ENCODE measurements at places on chromosomes 7 and 10. TPM values are rescaled to one million over a fixed set of nuclear protein-coding genes. Genes with fewer than 3 reads are reported as not detected.
A peak's percentile ranks its signal among the peaks of the same experiment; 100 is the strongest.

The C7orf33 gene
- not detected for total RNA-seq

The PDE6C gene
- not detected for total RNA-seq

The GOT1 gene
- 38.3 TPM for total RNA-seq

The PAOX gene
- 4.0 TPM for total RNA-seq

The ETV1 gene
- 11.9 TPM for total RNA-seq

The CYP2C19 gene
- total RNA-seq: not detected

The CYP26C1 gene
- total RNA-seq: not detected

- no peak for DNase-seq
Observed at GRCh38 chr10:61905837-61906561, 4.5 kb downstream of the ARID5B start.

DNA sequence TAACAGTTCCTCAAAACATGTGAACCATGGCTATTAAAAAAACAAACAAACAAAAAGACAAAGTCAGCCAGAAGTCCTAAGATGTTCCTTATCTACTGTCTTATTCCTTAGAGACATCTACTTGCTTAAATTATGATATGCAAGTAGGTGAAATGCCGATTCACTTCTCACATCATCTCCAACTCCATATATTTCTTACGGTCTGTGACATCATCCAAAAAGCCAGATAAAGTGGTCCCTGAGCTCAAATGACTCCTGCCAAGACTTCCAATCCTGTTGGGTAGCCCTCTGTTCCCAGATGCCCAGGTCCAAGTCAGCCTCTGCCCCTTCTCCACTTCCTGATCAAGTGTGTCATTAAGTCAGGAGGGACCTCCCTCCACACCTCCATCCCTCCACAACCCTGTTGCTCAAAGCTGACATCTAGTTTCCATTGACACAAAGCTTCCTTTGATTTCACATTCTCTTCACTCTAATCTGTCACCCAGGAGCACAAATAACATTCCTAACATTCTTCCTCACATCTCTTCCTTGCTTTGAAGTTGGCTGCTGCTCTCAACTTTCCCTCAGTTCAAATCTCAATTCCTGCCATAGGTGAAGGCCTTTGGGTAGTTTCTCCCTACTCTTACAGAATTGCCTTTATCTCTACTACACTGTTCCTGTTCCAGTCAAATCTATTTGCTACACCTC lies 56.1 kb upstream of the PDLIM1 start:
- DNase-seq: peak; percentile 76

DNA sequence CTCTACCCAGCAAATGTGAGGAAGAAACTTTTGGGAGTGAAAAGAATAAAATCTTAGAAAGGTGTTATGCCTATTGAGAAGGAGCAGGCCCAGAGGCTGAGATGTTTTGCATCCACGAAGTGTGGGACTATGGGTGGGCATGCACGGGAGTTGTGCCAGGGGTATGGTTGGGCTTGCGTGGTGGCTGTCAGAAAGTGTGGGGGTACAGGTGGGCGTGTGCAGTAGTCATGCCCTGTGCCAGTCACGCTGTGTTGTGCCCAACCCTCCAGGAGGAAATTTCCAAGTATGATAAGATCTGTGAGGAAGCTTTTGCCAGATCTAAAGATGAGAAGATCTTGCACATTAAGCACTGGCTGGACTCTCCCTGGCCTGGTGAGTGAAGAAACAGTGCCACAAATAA lies 52.9 kb upstream of the ZMIZ2 start:
- DNase-seq: no peak

DNA sequence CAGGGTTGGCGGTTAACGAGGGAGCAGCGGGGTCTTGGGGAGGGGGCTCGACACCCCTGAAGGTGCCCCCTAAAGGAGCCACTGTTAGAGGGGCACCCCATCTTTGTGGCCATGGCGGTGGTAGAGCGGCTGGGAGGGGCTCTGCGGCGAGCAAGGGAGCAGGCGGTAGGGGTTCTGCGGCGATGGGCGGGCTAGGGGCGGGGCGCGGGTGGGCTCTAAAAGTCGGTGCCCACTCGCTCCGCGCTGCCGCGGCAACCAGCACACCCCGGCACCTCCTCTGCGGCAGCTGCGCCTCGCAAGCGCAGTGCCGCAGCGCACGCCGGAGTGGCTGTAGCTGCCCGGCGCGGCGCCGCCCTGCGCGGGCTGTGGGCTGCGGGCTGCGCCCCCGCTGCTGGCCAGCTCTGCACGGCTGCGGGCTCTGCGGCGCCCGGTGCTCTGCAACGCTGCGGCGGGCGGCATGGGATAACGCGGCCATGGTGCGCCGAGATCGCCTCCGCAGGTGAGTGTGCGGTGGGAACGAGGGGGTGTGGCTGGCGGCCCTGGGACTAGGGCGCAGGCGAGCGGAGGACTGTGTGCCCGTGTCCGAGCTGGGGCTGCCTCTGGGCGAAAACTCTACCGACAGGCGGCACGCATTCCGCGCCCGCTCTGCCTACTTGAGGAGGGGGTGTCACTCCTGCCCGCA lies at the start of gene MEST:
Gene MEST (plus strand): TSS at position 245 of the 682 bp plus-strand sequence. CDS start 229 bp downstream, at position 474.
- DNase-seq: peak; percentile 51

DNA sequence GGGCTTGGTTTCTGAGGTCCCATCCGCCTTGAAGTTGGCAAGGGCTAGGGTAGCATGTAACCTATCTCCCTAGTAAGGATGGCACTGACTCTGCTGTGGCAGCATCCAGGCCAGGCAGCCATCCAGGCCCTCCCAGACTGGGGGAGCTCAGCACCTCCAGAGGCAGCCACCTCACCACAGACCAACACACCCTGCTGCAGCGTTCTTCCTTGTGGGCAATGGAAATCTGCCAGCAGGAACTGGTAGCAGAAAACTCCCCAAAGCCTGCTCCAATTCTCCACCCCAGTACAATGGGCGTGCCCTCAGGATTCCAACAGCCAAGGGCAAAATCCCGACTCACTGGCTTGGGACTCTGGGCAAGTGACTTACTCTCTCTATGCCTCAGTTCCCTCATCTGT lies 27.5 kb downstream of the DLG5 start:
- peak; percentile 96 for DNase-seq

GRCh38 chr7:35030848-35031247 lies 6.4 kb downstream of the DPY19L1 start:
- DNase-seq: no peak

GRCh38 chr10:124955868-124956267 lies 13.9 kb downstream of the ZRANB1 start:
- DNase-seq: no peak

- no peak for DNase-seq
Observed at GRCh38 chr10:110036640-110037039, 28.9 kb downstream of the ADD3 start.

GRCh38 chr10:63634488-63635065 lies 113.4 kb downstream of the REEP3 start:
- no peak for DNase-seq

GRCh38 chr7:132489776-132490237 lies 86.5 kb downstream of the PLXNA4 start:
- DNase-seq: no peak

DNA sequence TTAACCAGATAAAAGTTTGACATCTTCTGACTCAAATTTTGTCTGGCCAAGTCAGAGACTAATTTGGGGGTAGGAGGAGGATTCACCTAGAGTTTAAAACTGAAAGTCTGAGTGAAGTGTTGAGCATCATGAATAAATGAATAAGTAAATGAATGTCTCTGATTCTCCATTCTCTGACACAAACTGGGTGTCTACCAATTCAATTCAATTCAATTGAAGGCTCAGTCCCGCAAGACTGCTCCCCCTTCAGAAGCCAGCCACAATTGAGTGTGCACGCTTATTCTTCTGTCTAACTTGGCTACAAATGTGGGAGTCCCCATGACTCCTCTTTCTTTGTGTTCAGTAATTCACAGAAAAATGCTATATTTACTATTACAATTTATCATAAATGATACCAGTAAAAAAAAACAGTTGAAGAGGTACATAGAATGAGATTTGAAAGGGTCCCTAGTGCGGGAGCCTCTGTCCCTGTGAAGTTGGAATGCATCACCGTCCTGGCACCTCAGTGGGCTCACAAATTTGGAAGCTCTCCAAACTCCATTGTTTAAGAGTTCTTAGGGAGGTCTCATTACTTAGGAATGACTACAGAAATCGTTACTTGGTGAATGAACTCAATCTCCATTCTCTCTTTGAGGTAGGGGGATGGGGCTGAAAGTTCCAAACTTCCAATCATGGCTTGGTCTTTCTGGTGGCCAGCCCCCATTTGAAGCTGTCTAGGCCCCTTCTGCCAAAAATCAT lies 243.7 kb upstream of the PHYHIPL start:
- DNase-seq: peak; percentile 70

GRCh38 chr7:80686576-80686975 lies 48.1 kb downstream of the CD36 start:
- peak; percentile 29 for DNase-seq

Measured in M059J (cell line).